ENCODE measurements at places on chromosomes 6 and 20.

GRCh38 chr20:35828434-35828833 is 56.6 kb downstream of the PHF20 start:
- no peak for DNase-seq

DNA sequence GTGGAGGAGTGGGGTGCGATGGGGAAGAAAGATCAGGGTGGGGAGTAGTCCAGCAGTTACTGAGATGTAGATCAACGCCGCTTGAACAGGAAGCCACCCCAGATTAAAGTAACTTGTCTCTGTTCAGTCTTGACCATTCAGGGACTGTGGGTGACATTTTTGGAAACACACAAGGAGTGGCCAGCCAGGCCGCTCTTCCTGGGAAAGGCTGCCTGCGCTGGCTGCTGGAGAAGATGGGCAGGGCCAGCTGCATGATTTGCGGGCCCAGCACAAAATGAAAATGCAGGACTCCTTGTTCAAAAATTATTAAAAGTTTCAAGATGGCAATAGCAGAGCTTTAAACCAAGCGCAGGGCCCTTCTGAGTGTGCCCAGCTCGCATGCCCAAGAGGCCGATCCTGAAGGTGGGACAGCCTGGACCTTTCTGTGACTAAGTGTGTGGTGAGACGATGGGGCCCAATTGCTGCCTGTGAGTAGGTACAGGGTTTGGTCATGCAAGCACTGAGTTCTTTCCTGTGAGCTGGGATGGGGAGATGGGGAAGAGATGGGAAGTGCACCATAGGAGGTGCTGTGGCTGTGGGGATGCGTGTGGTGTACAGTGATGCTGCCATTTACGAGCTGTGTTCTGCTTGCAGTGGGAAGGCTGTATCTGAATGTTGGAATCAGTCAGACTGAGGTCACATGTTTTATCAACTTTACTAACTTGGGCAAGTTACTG is 51.3 kb downstream of the DAAM2 start:
- DNase-seq: no peak

DNA sequence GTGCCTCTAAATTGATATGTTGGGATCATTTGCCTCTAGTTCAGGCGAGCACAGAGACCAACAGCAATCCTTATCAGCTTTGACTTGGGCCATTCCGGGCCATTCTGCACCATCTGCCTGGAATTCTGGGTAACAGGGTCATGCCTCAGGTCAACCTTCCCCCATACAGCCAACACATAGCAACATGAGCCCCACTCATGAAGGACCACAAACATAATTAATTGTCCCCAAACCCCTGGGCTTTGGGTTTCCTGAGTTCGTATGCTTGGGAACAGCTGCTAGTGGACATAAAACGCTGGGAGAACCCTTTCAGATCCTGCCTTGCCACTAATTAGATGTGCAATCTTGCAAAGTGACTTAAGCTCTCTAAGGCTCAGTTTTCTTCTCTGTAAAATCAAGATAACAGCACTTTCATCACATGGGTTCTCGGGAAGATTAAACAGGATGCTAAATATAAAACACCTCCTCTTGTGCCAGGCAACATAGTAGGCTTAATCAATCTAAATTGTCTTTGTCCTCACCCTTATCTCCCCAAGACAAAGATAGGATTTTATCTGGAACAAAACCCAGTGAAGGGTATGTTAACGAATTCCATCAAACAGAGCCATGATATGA is 426.5 kb downstream of the CD83 start:
- DNase-seq: no peak

DNA sequence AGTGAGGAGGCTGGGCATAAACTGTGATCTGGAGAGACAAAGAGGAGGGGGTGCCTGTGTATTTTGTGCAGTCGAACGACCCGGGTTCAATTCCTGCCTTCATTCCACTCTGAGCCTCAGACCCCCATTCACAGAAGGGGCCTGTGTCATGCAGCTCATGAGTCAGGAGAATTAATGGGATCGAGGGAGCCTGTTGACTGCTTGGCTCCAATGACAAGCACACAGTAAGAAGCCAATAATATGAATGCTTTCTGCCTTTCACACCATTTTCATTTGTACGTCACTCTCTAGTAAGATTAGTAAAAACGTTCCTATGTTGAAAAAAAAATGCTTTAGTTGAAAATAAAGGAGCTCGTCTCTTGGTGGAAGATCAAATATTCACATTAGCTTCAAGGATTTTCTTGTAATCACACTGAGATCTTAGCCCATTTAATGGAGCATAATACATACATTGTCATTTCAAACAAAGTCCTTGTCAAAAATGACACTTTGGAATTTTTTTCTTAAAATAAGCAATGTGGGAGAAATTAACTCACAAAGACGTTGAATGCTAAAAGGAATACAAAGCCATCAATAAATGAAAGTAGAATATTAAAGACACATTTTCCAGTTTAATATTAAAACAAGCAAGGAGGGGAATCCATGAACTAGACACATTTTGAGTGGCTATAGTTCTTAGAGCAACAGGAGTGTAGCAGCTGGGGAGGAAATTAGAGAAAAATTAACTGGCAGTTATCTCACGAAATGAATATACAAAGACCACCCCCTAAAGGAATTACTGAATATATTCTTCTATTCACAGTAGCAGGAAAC is 246.7 kb upstream of the AFDN start:
- no peak for DNase-seq

DNA sequence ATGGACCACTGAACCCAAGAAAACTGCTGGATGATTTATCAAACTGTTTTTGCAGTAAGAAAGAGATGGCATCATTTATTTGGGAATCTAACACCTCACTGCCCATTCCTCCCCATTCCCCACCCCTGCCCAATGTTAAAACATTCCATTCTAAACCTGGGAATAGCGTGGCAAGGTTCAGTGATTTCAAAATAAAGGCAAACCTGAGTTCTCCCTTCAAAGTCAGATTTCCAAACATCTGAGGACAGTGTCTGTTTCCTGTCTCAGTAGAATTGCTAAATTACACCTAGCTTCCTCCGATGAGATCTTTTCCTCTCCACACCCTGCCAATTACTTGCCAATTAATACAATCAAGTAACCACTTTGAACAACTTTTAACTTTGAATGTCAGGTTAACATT is 127.4 kb upstream of the ARMC2 start:
- DNase-seq: no peak

- no peak for DNase-seq
Measured at GRCh38 chr20:42442716-42443115, 747.0 kb downstream of the PTPRT start.

DNA sequence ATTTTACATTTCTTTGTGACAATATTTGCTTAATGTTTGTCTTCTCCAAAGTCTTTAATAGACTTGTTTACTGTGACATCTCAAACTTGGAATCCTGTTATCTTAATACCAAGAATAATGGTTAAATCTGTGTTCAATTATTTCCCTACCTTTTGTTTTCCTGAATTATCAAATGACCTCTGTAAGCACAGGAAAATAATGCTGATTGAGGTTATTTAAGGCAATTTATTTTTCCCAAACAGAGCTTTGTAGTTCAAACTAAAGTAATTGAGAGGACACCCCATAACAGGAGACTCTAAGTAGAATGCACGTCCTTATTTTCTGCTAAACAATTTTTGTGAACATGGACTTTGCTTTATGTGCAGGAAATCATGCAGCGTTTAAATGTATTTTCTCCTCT is 195.0 kb downstream of the BTBD3 start:
- no peak for DNase-seq

DNA sequence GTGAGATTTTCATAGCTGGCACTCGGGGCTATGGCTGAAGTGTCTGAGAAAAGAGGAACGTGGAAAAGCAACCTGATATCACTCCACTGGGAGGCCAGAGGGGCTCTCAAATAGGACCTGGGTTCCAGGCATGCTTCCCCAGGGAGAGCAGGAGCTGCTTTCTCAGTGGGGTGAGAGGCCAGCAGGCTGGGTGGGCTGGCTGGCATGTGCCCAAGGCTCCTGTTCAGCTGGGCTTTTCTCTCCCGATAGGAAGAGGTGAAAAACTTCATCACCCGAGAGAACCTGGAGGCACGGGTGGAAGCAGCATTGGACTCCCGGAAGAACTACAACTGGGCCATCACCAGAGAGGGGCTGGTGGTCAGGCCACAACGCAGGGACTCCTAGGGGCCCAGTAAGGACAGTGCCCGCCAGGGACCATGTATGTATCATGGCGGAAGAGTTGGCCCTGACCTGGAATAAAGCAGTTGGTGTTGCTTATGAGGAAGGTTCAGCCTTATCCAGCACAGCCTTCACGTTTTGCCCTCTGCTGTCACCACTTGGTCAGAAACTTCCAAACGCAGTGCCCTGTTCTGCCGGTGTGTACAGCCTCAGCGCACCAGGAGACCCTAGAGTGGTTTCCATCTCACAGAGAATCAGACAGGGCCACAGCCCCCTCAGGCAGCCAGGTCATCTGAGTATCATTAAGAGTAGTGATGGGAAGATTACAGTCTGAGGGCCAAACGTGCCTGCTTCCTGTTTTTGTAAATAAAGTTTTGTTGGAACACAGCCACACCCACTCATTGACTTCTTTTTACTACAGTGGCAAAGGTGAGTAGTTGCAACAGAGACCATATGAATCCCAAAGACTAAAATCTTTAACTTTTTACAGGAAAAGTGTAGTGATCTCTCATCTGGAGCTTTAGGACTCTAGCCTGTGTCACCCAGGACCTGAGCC is 1.9 kb downstream of the MRPS26 start:
- DNase-seq: no peak

GRCh38 chr20:4247898-4248858 is 232.8 kb upstream of the RNF24 start:
- DNase-seq: no peak

DNA sequence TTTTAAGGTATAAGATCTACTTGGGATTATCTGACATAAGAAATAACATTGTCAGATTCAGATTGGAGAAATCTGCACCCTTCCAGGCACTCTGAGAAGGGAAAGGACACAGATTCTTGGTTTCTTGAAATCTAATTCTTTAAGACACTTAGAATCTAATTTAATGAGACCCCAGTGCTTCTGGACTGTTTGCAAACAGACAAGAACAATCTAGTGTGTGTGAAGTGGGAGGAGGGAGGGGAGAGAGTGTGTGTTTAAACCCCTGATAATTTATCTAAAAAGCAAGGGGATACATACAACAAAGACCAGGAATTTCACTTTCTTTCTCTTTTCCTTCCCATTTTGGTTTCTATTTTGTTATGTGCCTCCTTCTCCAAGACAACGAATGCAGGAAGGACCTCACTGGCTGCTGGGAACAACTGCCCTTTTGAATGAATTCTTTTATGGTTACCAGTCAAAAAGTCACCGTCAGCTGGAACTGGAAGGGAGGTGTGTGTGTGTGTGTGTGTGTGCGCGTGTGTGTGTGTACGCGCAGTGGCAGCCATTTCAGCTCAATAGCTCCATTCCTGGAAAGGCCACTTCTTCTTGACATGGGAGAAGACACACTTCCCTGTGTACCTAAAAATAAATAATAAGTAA is 129.4 kb downstream of the BCAS1 start:
- DNase-seq: no peak

DNA sequence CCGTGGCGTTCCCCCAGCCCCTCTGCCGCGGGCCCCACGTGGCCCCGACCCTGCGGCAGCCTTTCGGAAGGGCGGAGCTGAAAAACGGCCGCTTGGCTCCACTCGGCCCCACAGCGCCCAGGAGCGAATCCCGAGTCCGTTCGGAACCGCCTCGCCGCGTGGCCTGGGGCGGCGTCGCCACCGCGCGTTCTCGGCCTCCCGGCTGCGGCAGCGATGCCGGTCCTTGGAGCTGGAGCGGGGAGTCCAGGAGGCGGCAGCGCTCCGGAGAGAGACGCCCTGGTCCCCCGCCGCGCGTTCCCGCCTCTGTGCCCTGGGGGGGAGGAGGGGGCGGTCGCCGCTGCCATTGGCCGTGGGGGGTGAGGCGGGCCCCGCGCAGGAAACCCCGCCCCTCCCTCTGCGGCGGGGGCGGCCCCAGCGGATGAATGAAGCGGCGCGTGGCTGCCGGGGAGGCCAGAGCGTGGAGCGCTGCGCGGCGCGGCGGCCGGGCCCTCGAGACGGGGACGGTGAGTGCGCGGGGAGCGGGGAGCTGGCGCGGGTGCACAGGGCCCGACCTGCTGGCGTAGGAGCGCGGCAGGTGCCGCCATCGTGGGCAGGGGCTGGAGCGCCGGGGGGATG is at the start of gene SLCO4A1:
Gene SLCO4A1, plus strand, starts transcription at position 453 of the 615 bp plus-strand sequence. CDS start 13,952 bp downstream, outside the sequence.
- DNase-seq: peak; percentile 69

GRCh38 chr20:8425016-8425415 is 292.9 kb downstream of the PLCB1 start:
- no peak for DNase-seq

DNA sequence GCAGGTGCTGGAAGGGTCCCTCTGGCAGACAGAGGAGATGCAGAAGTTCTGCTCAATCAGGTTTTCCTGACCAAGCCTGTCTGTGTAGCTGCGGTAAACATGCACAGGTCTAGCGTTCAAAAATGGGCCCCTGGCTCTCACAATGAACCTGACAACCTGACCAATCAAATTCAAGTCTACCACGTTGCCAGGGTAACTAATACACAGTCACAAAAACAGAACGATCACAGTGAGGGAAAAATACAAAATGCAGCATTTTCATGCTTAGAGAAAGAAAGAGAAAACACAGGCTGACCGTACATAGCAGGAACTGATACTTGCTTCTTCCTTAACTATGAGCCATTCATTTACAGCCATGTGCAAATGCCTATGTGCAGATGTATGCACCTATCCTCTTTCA is 353.1 kb upstream of the TSHZ2 start:
- DNase-seq: no peak

- no peak for DNase-seq
Measured at GRCh38 chr6:123962508-123962907, 158.8 kb downstream of the NKAIN2 start.

DNA sequence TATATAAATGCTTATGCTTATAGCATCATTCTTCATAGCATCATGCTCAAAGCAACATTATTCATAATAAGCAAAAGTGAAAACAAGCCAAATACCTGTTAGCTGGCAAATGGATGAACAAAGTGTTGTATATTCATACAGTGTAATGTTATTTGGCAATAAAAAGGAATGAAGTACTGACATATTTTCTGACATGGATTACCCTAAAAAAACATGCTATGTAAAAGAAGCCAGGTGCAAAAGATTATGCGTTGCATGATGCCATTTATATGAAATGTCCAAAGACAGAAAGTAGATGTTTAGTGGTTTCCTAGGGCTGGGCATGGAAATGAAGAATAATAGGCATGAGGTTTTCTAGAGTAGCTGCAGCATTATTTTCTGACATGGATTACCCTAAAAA is 77.1 kb downstream of the GFRA4 start:
- no peak for DNase-seq

GRCh38 chr20:48709744-48710143 is 118.1 kb downstream of the PREX1 start:
- no peak for DNase-seq

DNA sequence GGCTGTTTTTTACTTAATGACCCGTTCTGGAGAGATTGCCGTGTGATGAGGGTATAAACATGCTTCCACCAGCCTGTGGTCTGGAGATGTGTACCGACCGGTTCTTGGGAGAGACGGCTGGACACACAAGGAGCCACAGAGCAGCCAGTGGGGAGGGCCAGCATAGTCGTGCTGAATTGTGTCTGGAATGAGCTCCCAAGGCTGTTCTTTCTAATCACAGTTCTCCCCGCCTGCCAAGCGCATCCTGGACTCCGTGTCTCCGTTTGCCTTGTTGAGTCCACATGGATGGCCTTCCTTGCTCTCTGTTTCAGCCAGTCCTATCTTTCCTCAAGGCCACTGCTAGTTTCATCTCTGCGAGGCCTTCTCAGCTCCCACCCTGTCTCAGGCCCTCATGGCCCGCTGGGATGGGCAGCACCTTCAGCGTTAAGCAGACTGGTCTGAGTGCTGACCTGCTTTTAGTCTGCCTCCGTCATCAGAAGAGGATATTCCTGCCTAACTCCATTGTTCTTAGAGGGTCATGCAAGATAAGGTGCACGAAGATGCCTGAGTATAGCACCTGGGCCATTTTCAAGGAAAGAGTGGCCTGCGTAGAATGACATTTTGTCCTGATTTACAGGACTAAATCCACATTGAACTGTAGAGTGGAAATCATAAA is 20.6 kb downstream of the MANBAL start:
- DNase-seq: no peak

Measured in stimulated activated CD8-positive, alpha-beta memory T cell treated with anti-CD3 and anti-CD28 coated beads, Interleukin-2, amount 100 ng/mL, for 1 hour (primary cell).